Tibial nerve (tissue), 4 donors: ENCODE measurements at places on chromosomes 3 and 15. TPM values are rescaled to one million over a fixed set of nuclear protein-coding genes. Genes with fewer than 3 reads are reported as not detected.
A peak's percentile ranks its signal among the peaks of the same experiment; 100 is the strongest.

- H3K4me1 ChIP-seq, result no peaks in the 10 kb centered on the region
- DNase-seq, result no peak
- no peak overlapping the region for H3K4me3 ChIP-seq
- no peaks in the 10 kb centered on the region for H3K36me3 ChIP-seq
- no peaks in the 10 kb centered on the region for H3K27me3 ChIP-seq
- H3K27ac ChIP-seq, result no peak overlapping the region
These were observed 16.0 kb downstream of the TRAIP start for GRCh38 chr3:49840388-49840787.

- no peaks in the 10 kb centered on the region for H3K27me3 ChIP-seq
- peaks cover 7% of the 10 kb centered on the region for H3K4me1 ChIP-seq
- no peak for DNase-seq
- H3K27ac ChIP-seq, result no peak overlapping the region
These were observed 10.7 kb downstream of the PDE8A start for GRCh38 chr15:84992157-84992944.

DNA sequence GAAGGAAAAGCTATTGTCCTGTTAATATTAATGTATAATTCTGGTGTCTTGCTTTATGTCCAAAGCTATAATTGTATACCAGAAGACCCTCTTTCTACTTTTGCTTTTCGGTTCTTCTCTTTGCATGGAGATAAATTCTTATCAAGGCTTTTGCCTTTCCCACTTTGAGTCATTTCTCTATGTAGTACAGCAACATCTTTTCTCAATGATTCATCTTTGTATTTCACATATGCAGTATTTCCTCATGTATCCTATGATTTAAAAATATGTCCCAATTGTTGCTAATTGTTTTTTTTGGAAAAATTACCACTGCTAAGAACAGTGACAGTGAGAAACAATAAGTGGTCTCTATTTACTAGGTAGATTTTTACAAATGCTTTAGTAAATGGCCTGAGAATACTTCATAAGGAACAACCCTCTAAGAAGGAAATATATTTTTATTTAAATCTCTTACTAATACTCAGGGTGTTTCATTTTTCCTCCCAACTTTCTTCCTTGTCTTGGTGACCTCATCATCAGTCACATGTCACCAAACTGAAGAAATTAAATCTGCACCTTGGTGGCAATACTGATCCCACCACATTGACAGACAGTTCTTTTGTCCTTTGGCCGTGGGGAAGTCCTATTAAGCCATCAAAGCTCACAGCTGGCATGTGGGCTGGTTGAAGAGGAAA, 290.6 kb downstream of the SATB1 start:
- no peaks in the 10 kb centered on the region for H3K36me3 ChIP-seq
- DNase-seq, result no peak
- H3K27me3 ChIP-seq, result no peaks in the 10 kb centered on the region
- no peak overlapping the region for H3K27ac ChIP-seq
- no peak overlapping the region for H3K4me3 ChIP-seq

DNA sequence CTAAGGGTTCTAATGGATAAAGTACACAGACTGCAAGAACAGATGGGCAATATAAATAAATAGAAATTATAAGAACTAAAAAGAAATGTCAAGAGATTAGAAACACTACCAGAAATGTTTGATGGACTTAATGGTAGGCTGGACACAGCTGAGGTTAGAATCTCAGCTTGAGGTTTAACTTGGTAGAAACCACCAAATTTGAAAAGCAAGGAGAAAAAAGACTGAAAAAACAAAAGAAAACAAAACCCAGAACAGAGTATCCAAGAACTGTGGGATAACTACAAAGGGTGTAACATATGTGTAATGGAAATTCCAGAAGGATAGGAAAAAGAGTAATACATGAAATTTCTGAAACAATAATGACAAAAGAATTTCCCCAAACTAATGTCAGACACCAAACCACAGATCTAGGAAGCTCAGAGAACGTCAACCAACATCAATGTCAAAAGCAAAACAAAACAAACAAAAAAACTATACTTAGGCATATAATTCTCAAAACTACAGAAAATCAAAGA, 35.0 kb downstream of the RFX7 start:
- H3K4me3 ChIP-seq, result no peak overlapping the region
- H3K36me3 ChIP-seq, result no peaks in the 10 kb centered on the region
- no peaks in the 10 kb centered on the region for H3K27me3 ChIP-seq
- no peak for DNase-seq
- no peak overlapping the region for H3K27ac ChIP-seq
- H3K4me1 ChIP-seq, result no peaks in the 10 kb centered on the region

DNA sequence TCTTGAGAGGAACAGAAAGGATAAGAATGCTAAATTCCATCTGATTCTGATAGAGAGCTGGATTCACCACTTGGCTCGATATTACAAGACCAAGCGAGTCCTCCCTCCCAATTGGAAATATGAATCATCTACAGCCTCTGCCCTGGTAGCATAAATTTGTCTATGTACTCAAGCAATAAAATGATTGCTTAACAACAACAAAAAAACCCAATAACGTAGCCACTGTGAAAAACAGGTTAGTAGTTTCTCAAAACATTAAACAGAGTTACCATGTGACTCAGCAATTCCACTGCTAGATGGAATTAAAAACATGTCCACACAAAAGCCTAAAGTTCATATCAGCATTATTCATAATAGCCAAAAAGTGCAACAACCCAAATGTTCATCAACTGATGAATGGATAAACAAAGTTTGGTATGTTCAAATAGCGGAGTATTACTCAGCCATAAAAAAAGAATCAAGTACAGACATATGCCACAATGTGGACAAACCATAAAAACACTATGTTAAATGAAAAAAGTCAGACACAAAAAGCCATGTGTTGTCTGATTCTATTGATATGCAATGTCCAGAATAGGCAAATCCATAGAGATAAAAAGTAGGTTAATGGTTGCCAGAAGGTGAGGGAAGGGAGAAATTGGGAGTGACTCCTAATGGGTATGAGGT, 16.8 kb downstream of the BCL2L10 start:
- H3K4me3 ChIP-seq, result no peak overlapping the region
- peaks cover 4% of the 10 kb centered on the region for H3K4me1 ChIP-seq
- no peak for DNase-seq
- no peaks in the 10 kb centered on the region for H3K27me3 ChIP-seq
- H3K27ac ChIP-seq, result peak overlapping the region; percentile 58

- no peak for DNase-seq
- no peaks in the 10 kb centered on the region for H3K27me3 ChIP-seq
- no peak overlapping the region for H3K4me3 ChIP-seq
- no peaks in the 10 kb centered on the region for H3K4me1 ChIP-seq
These were observed 89.1 kb downstream of the TGFBR2 start for GRCh38 chr3:30695302-30696061.

GRCh38 chr3:89113893-89114840, 6.7 kb downstream of the EPHA3 start:
- H3K4me1 ChIP-seq, result no peaks in the 10 kb centered on the region
- no peaks in the 10 kb centered on the region for H3K36me3 ChIP-seq
- peak overlapping the region; percentile 63 for H3K27ac ChIP-seq

DNA sequence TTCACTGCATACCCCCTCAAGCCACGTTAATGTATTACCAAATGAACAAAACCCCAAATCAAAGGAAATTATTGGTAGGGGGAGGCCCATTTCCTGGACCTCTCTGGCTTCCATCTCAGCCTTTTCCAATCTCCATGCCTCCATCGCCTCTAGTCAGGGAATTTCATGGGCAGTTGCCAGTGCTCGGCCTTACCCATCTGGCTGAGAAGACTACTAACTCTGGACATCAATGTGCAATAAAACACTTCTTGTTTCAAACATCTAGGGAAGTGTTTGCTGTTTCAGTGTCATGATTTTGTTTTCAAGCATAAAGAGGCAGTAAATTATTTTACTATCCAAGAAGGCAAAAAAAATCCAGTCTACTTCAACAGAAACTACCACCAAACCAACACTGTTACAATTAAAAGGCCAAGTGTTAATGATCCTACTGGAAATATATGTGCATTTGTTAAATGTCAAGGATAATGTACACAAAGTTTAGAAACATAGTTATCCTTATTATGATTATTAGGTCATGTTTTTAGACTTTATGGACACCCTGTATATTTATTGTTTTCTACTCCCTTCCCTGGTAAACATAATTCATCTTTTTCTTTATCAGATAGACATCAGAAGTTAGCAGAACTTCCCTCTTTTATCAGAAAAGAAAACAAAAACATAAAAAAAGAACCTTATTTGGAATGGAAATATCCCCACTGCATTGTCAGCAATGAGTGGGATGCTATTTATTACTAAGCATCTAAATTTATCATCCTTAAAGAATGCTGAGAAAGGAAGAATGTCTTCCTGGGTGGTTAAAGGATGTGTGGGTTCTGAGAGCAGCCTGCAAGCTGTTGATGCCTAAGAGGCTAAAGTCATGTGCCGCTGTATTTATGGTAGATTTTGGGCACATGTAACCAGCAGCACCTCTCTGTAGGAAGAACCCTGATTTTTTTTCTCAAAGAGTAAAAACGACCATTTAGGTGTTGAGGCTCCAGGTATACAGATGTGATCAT, 15.2 kb downstream of the LDHAL6B start:
- no peaks in the 10 kb centered on the region for H3K27me3 ChIP-seq
- no peak overlapping the region for H3K4me3 ChIP-seq
- no peak overlapping the region for H3K27ac ChIP-seq
- no peaks in the 10 kb centered on the region for H3K4me1 ChIP-seq
- H3K36me3 ChIP-seq, result no peaks in the 10 kb centered on the region

- H3K4me3 ChIP-seq, result no peak overlapping the region
- H3K27ac ChIP-seq, result no peak overlapping the region
- H3K27me3 ChIP-seq, result no peaks in the 10 kb centered on the region
- no peaks in the 10 kb centered on the region for H3K36me3 ChIP-seq
These were observed 74.2 kb upstream of the ABHD17C start for GRCh38 chr15:80620931-80621330.

GRCh38 chr3:61997101-61997500, 376.2 kb downstream of the FEZF2 start:
- H3K27me3 ChIP-seq, result no peaks in the 10 kb centered on the region
- no peaks in the 10 kb centered on the region for H3K4me1 ChIP-seq
- H3K4me3 ChIP-seq, result no peak overlapping the region
- H3K27ac ChIP-seq, result no peak overlapping the region
- H3K36me3 ChIP-seq, result no peaks in the 10 kb centered on the region

DNA sequence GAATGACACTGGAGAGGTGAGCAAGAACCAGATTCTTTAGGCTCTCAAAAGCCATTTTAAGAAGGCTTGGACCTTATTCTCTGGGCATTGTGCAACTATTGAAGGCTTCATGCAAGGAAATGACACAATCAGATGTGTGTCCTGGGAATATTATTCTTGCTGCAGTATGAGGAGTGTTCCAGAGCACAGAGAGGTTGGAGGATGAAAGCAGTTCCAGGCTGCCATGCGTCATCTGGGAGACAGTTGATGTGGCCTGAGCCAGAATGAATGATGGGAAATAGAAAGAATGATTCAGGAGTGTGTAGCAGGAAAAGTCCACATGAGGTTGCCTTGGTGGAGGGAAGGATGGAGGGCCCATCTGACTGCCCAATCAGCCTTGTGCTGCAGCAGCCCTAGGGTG, 123.1 kb downstream of the CHCHD6 start:
- H3K27ac ChIP-seq, result no peak overlapping the region
- no peak for DNase-seq
- no peaks in the 10 kb centered on the region for H3K27me3 ChIP-seq

GRCh38 chr3:88189361-88189810, 39.6 kb downstream of the C3orf38 start:
- no peaks in the 10 kb centered on the region for H3K27me3 ChIP-seq
- no peak overlapping the region for H3K27ac ChIP-seq
- no peaks in the 10 kb centered on the region for H3K4me1 ChIP-seq
- DNase-seq, result no peak
- no peaks in the 10 kb centered on the region for H3K36me3 ChIP-seq
- no peak overlapping the region for H3K4me3 ChIP-seq

DNA sequence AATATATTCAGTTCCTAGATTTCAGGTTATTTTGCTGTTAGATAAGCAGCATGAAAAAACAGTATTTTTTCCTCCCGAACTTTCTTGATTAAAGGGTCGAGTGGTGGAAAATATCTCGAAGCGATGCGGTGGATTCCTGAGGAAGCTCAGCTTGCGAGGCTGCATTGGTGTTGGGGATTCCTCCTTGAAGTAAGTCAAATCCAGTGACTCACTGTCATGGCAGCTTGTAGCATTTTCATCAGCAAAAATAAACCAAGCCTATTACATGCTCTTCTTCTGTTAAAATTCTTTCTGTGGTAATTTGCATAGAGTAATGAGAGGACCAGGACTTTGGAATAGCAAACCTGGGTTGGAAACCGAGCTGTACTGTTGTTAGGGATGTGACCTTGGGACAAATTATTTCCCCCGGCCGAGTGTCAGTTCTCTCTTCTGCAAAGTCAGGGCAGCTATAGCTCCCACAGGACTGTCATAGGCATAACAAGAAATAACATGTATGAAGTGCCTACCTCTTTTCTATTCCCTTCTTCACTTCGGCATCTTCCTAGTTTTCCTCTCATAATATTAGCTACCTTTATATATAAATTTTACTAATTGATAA, 75.6 kb downstream of the UBP1 start:
- no peak for DNase-seq
- H3K4me1 ChIP-seq, result no peaks in the 10 kb centered on the region
- no peak overlapping the region for H3K4me3 ChIP-seq
- H3K36me3 ChIP-seq, result no peaks in the 10 kb centered on the region
- H3K27me3 ChIP-seq, result no peaks in the 10 kb centered on the region

DNA sequence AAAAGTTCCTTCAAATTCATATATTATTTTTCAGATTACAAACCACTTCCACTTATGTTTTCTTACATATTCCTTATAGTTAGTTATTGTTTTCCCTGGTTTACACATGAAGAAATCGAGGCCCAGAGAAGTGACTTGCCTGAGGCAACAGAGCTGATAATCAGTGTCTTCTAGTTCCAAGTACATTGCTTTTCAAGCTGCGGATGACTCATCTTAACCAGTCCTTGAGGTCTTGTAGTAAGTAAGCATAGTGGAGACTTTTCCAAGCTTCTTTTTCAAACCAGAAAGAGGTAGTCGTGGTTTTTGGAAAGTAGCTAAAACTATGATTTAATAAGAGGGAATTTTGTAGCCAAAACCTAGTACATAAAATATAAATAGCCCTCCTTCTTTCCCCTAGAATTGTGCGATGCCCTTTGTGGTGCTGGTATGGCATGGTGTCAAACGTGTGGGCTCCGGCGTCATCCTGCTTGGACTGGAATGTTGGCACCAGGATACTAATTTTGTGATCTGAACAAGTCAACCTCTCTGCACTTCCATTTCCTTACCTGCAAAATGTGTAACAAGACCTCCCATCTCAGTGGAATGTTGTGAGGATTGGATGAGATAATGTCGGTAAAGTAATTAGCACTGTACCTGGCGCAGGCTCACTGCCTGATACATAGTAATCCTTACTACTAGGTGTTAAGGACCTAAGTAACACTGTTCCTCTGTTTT, 19.0 kb upstream of the DLG1 start:
- H3K36me3 ChIP-seq, result no peaks in the 10 kb centered on the region
- H3K27ac ChIP-seq, result no peak overlapping the region
- H3K4me3 ChIP-seq, result no peak overlapping the region
- no peak for DNase-seq
- no peaks in the 10 kb centered on the region for H3K4me1 ChIP-seq

- no peaks in the 10 kb centered on the region for H3K4me1 ChIP-seq
- no peak overlapping the region for H3K27ac ChIP-seq
- no peak overlapping the region for H3K4me3 ChIP-seq
- DNase-seq, result no peak
- no peaks in the 10 kb centered on the region for H3K36me3 ChIP-seq
These were observed 26.6 kb upstream of the B3GNT5 start for GRCh38 chr3:183226333-183226890.

The ZBED2 gene
- total RNA-seq, result not detected

The FOXL2 gene
- total RNA-seq, result not detected

The TNNC1 gene
- total RNA-seq, result 624 TPM

The BCHE gene
- total RNA-seq, result 0.98 TPM

The DOCK3 gene
- total RNA-seq, result 5.7 TPM

The CPNE9 gene
- total RNA-seq, result not detected

The KCNMB2 gene
- not detected for total RNA-seq
